D341Med (cell line): ENCODE measurements at places on chromosomes 5 and 9.

DNA sequence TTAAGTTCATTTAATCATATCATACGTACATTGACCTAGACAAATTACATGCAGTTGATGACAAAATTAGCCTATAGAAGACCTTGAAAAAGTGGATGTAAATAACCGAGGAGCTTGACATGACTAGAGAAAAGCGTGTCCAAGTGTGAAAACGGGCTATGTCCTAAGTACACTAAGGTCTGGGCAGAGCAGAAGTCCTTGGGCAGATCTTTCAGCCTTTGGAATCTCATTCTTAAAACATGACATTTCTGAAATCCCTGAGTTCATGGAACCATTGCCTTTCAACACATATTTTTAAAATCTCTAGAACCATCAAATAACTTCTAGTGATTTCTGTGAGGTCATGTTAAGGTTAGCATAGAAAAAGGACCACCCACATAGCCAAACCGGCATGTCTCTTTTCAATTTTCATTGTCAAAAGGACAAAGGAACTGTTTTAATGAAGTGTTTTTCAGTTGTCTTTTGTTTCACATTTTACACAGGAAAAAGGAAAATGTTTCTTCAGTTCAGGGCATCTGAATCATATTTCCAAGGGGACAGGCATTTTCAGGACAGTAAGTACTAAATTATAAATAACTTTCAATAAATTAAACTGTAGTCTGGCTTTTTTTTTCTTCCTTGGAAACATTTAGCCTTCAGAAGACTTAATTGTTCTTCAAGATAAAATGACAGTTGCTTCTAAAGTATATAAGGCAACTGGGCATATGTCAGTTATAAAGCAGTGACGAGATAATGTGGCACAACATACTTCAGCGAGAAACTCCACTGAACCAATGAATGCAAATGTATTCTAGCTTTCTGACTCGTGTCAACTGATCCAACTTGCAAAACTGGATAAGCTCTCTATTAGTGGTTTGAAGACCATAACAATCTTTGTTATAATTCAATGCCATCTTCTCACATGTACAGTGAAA is 416.8 kb downstream of the NFIB start:
- no peak for DNase-seq

DNA sequence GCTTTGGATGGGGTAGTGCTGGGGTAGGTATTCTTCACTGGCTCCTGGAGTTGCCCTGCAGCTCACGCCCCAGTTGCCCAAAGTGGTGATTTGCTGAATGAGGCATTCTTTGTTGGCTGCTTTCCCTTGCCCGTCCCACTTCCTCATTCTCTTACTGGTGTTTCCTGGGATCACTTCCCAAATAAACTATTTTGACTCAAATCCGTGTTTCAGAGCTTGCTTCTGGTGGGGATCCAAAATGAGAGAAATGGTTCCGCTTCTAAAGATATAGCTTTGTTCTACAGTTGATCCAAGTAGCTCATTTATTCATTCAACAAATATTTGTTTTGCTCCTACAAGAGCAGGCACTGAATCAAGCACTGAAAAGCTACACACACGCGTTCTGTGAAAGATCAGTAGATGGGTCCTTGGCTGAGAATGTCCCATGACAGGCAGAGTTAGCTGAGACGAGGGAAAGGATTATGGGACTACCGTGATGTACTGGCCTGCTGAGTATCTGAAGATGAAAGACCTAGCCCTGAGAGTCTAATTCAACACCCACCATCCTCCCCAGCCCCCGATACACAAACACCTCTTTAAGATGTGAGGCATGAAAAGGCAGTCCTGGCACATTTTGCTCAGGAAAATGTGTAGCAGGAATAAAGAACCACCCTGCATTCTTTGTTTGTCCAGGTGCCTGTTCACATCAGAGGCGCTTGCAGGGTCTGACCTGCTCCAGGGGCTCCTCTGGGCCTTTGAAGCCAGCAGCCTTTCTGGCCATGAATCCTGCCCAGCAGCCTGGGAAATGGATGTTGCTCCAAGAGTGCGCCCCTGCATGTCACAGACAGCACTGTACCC is 143.1 kb upstream of the RANBP3L start:
- no peak for DNase-seq

GRCh38 chr9:4618700-4619099 is 43.4 kb upstream of the PLPP6 start:
- no peak for DNase-seq

GRCh38 chr5:178116143-178116885 is 3.0 kb downstream of the N4BP3 start:
- no peak for DNase-seq

- DNase-seq: no peak
These were observed 164.4 kb downstream of the FOCAD start for GRCh38 chr9:20848490-20848889.

DNA sequence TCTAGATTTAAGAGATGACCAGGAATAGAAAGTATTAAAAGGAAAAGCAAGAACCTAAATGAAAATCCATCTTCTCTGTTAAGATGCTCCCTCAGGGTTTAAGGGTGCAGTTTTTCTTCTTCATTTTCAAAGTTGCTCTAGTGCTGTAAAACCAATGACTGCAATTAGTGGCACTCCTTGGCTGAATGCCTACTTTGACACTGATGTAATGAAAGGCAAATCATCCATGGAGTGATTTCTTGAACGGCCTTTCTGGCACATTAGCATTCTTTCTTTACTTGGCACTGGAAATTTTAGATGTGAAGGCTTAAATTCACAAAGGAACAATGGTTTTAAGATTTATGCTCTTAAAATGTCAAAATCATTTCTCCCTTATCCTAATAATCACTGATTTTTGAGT is 19.3 kb upstream of the ISCA1 start:
- no peak for DNase-seq

GRCh38 chr9:134634176-134634575 is 7.4 kb upstream of the COL5A1 start:
- no peak for DNase-seq

DNA sequence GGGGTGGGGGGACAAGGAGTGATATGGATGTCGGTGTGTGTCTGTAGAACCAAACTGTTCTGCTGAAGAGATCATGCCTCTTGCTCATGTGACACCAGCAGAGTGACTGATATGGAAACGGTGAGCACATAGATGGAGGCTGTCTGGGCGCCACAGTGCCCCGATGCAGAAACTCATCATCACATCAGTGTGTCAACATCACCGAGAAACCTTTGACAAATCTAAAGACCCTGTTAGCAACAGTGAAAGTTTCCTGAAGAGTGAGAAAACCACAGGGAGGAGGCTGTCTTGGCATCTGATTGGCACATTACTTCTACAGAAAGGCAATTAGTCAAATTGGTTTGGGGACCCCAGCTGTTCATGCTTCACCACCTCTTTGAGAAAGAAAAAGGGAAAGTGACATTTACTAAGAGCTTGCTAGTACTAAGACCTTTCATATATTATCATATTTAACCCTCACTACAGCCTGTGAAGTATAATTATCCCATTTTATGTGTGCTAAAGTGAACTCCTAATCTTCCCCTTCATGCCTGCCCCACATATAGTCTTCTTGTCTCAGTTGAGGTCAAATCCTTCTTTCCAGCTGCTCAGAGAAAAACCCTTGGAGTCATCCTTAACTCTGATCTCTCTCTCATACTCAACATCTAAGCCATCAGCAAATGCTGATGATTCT is 25.6 kb downstream of the CSF2 start:
- DNase-seq: no peak

GRCh38 chr5:76363352-76364225 is 39.5 kb upstream of the IQGAP2 start:
- DNase-seq: no peak
